ENCODE measurements at places on chromosomes 11 and 22.

DNA sequence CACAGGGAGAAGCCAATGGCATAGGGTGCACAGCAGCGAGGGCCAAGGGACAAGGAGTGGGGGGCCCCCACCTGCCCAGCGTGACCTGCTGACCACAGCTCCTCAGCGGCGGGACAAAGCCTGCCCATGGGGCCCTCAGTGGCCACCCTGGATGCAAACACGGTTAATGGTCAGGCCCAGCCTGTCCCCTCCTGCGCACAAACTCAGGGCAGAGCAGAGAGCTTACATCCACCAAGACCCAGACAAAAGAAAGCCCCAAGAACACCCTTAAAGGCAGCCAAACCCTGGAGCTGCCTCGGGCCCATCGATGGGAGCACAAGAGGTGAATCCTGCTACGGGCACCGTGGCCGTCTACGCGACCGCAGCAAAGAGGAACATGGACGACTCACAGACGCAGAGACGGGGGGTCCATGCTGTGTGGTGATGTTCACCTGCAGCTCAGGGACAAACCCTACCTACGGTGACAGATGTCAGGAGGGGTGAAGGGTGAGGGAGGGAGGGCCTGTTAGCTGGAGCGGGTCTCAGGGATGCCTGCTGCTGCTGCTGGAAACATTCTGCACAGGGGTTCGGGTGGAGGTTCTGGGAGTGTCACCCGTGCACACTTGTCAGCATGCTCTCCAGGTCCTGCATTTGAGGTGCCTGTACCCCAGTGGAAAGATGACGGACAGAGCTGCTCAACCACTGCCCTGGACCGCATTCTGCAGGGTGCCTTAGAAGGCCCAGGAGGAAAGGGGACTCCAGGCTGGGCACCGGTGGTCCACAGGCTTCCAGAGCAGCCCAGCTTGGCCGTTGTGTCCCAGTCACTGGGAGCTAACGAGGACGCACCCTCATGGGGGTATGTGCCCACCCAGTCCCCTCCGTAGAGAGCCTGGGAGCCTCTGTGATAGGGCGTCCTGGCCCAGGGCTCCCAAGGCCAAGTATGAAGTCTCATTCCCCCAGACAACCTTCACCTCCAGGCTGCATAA lies 11.6 kb downstream of the ASCL2 start:
- DNase-seq, result no peak

GRCh38 chr11:70155386-70155785 lies 47.7 kb upstream of the FADD start:
- no peak for DNase-seq

- DNase-seq, result no peak
Measured at GRCh38 chr11:102467853-102468580, 15.5 kb upstream of the TMEM123 start.

GRCh38 chr22:48218889-48219420 lies 1456.5 kb downstream of the TBC1D22A start:
- no peak for DNase-seq

- no peak for DNase-seq
Measured at GRCh38 chr11:118838905-118839553, 44.7 kb upstream of the CXCR5 start.

- DNase-seq, result no peak
Measured at GRCh38 chr22:45233827-45234226, 6.9 kb downstream of the KIAA0930 start.

DNA sequence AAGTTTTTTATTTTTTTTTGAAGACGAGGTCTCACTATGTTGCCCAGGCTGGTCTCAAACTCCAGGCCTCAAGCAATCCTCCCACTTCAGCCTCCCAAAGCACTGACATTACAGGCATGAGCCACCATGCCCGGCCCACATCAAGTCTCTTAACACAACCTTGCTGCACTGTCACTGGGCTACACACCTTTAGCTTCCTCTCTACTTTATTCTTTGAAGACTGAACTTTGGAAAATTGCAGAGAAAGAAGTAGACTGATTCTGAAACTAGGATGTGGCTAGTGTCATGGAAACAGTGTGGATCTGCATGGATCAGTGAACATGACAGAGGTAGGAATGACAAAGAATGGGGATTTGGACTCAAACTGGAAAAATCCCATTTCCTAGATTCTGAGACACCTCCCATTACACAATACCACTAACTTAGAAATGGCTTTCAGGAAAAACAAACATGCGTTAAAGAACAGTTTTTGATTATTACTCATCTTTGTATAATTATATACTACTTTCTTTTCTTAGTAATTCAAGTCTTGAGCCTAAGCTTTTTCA lies 99.6 kb upstream of the SPON1 start:
- no peak for DNase-seq

- no peak for DNase-seq
Measured at GRCh38 chr22:20463324-20464095, 25.9 kb upstream of the SCARF2 start.

DNA sequence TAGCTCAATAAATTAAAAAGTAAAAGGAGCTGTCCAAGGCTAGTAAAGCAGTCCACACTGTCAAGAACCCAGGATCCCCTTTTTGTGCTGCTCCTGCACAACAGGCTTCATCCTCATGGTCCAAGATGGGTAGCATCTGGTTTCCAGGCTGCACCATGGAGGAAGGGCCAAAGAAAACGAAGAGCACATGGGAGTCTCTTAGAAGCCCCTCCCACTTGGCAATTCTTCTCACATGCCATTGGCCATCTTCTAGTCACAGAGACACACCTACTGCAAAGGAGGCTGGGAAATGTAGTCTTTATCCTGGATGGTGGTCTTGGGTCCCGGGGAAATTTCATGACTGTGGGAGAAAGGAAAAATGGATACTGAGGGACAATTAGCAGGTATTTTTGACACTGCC lies 37.8 kb downstream of the PRR5L start:
- DNase-seq, result no peak

- peak; percentile 63 for DNase-seq
Measured at GRCh38 chr11:72585762-72586311, 88.4 kb downstream of the PDE2A start.

Measured in activated CD4-positive, CD25-positive, alpha-beta regulatory T cell treated with anti-CD3 and anti-CD28 coated beads, Interleukin-2, amount 50 U/mL, for 72 hours (primary cell).